Caco-2 (cell line): ENCODE measurements at places on chromosomes 7 and 10.

DNA sequence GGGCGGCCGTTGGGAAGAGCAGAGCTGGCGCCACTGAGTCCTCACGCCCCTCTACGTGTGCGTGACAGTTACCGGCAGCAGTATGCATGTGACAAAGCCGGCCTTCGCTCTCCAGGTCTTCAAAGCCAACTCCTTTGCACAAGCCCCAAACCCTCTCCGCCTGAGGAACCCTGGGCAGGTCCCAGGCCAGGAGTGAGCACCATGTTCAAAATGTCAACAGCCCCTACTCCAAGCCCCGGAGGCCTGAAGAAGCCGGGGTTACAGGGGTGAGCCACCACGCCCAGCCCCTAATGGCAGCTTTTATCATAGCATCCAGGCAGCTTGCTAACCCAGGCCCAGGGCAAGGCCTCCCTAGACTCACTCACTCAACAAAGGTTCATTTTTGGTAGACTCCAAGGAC is 70.8 kb downstream of the OAT start:
- DNase-seq: no peak

DNA sequence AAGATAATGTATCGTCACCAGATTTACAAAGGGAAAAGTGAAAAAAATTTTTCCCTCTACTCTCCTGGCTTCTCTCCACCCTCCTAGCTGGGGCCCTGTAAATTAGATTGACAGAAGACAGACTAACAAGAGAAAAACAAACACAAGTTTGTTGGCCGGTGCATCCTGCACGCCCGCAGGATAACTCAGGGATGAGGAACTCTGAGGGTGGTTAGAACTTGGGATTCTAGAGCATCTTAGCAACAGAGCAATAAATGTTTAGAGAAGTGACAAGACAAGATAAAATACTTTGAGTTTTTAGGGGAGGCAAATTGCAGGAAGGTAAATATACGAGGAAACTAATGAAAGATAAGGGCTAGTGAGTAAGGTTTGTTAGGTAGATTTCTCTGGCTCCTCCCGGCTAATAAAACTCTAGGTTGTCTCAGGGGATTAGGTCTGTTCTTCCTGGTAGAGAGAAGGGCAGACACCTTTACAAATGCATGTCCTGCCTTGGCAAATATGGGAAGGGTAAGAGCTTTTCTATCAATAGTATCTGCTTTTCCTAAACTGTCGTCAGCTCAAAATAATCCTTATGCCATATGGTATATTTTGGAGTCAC is 4.3 kb upstream of the UCN3 start:
- DNase-seq: no peak

DNA sequence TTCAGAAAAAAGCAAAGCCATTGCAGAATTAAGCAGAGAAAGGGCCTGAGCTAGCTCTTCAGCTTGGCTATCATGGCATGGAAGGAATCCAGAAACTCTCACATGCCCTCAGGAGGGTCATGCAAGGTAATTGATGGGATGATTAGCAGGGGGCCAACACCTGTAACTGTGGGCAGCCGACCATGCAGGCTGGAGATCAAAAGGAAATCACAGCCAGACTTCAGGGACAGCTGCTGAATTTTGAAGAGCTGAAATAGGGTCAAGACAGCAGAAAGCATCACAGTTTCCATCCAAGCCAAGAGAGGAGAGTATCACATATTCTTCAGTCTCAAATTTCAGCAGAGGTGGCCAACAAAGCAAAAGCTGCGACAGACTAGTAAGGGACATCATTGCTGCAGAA is 239.6 kb upstream of the STEAP1 start:
- DNase-seq: no peak

GRCh38 chr10:35372329-35372728 is 36.0 kb downstream of the CCNY start:
- DNase-seq: no peak

DNA sequence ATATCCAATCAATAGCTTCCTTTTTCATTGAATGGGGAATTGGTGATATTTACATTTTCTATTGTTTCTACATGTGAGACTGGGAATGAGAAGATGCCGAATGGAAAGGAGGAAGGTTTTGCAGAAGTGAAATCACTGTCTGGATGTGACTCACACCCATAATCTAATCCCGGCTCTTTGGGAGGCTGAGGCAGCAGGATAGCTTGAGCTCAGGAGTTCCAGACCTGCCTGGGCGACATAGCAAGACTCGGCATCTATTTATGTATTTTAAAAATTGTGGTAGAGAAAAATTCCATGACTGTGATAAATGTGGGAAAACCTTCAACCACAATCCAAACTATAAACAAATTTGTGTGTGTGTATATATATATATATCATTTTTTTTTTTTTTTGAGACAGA is 10.9 kb upstream of the FIS1 start:
- DNase-seq: no peak

- no peak for DNase-seq
Measured at GRCh38 chr10:132987671-132988571, 45.6 kb upstream of the CFAP46 start.

GRCh38 chr7:141103847-141104429 is 30.1 kb downstream of the TMEM178B start:
- DNase-seq: no peak

DNA sequence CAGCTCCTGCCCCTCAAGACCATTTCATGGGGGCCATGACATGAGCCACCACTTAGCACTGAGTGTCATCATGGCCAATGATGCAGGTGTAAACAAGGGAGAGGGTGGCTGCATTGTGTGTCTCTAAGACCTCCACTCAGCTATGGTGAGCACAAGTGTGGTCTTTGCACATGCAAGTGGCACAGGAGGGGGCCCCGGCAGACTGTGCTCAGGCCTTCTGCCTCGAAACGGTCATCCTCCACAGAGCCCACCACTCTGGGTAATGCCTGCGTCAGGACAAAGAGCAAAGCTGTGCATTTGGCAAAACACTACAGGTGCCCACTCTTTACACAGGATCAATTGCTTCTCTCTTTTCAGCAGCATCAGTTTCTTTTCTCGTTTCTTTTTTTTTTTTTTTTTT is 125.5 kb downstream of the SH3PXD2A start:
- no peak for DNase-seq

GRCh38 chr7:122123746-122124145 is 20.3 kb downstream of the AASS start:
- no peak for DNase-seq

GRCh38 chr10:73874267-73875138 is at the start of gene CAMK2G:
Gene CAMK2G, minus strand, starts transcription at chr10:73874555. Its CDS starts 94 bp downstream, at chr10:73874461.
- peak; percentile 89 for DNase-seq

- no peak for DNase-seq
Measured at GRCh38 chr10:72490951-72491350, 134.9 kb downstream of the MICU1 start.

DNA sequence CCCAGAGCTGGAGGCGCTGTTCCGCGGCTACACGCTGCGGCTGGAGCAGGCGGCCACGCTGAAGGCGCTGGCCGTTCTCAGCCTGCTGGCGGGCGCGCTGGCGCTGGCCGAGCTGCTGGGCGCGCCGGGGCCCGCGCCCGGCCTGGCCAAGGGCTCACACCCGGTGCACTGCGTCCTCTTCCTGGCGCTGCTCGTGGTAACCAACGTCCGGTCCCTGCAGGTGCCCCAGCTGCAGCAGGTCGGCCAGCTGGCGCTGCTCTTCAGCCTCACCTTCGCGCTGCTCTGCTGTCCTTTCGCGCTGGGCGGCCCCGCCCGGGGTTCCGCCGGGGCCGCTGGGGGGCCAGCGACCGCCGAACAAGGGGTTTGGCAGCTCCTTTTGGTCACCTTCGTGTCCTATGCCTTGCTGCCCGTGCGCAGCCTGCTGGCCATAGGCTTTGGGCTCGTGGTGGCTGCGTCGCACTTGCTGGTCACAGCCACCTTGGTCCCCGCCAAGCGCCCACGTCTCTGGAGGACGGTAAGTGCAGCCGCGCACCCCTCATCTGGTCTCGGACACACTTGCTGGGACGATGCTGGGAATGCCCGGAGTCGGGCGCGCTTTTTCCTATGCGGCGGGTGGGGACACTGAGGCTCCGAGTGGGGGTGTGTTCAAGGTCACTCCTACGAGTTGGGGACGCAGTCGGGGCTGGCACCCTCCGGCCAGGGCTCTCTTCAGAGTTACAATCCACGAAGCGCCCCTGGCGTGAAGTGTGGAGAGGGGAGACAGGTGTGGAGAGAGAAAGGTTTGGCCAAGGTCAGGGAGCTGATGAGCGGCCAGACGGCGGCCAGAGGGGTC is 717 bp downstream of the ADCY1 start:
- DNase-seq: peak; percentile 61

DNA sequence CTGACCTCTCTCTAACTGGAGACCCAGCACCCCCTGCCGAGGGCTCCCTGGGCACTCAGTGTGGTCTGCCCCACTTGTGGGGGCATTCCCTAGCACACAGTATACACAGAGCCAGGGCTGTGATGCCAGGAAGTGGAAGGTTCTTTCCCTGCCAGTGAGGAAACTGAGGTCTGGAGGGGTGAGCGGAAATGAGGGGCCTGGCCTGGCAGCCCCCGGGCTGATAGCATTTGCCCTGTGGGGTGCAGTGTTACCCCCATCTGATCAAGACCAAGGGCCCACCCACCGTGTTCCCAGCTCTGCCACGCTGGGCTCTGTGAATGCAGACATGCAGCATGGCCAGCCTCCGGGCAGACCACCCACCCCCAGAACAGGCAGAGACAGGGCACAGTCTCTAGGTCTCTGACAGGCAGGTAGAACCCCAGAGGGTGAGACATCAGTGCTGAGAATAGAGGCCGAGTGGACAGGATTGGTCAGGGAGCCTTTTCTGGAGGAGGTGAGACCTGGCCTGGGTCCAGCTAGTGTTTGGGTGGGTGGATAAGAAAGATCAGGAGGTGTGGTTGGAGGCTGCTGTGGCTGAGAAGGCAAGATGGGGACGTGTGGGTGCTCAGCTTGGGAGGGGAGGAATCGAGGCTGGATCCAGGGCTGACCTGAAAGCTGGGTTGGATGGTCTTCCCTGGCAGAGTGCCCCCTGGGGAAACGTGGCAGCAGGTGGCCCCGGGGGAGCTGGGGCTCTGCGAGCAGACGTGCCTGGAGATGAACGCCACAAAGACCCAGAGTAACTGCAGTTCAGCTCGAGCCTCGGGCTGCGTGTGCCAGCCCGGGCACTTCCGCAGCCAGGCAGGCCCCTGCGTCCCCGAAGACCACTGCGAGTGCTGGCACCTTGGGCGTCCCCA is 10.8 kb upstream of the ZNF862 start:
- DNase-seq: no peak
